Smooth muscle cell of the pulmonary artery (primary cell): ENCODE measurements at places on chromosomes 11 and 22. TPM values are rescaled to one million over a fixed set of nuclear protein-coding genes. Genes with fewer than 3 reads are reported as not detected.

The IL17RA gene
- 6.3 and 8.0 TPM in 2 replicates for total RNA-seq

The C11orf86 gene
- not detected in 2 replicates for total RNA-seq

The TBX10 gene
- total RNA-seq: not detected in 2 replicates

The FJX1 gene
- total RNA-seq: 28.5 and 52.1 TPM in 2 replicates
